ENCODE measurements at places on chromosomes 12 and 14.

DNA sequence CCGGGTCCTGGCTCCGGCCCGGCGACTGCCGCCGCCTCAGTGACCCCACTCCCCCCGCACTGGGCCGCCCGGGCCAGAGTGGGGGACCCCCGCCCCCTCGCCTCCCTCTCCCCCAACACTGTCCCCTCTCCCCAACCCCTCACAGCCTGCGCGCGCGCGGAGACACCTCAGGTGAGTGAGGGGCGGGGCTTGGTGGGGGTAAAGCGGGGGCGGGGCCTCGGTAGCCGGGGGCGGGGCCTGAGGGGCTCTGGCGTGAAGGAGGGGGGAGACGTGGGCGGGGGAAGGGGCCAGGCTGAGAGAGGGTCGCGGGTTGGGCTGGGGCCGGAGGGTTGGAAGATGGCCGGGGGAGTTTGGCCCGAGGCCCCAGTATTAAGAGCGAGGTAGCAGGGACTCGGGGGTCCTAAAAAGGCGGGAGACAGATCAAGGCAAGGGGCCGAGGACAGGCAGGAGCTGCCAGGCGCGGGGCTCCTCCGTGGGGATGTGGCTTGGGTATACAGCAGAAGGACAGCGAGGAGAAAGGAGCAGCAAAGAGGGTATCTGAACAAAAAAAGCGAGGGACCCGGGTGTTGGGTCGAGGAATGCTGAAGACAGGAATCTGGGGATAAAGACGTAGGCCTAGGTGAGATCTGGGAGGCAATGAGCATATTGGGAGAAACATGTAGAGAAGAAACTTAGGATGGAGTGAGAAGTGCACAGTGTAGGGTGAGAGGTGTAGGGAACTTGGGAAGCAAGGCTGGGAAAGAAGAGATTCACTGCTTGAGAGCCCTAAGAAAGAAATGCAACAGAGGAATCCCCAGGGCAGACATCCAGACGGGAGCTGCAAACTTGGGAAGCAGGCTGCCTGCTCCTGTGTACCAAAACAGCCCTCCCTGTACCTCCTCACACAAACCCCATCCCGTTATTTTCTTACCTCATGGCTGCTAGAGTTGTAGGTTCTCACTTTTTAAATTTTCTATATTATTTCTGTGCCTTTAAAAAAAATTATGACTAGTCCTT, 10.8 kb downstream of the SUOX start:
- peak; percentile 33 for DNase-seq

DNA sequence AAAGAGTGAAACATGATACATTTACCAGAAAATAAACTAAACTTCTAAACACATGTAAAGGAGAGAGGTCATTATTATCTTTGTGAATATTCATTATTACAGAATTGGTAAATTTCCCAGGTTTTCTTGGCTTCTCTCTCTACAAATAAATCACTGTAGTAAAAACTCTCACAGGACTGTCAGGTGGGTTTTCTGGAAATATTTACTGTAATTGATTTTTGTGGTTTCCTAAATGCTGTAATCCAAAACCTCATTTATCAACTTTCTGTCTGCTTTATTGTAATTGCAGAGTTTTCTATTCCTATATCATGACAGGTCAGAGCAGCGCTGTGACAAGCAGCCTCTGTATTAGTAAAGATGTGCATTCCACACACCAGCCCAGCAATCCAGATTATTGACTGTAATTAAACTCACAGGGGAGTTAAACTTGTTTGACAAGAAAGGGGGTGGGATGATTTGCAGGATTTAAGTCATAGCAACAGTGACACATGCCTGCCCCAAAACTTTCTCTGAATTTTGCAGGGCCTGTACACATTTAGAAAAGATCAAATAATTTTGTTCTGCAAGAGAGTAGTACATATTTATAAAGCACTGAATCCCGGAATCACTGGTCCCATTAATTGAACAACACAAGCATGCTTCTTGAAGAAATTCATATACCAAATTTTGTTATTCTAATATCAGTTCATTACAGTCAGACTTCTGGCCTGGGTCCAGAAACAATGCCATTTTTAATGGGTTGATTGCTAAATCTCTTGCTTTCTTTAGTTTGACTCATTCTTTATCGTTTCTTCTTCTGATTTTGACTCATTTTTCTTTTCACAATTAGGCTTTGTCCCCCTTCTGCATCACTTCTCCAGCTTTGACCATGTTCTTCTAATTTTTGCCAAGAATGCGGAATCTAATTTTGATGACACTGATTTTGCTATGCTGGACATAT, 42.2 kb downstream of the PTPRO start:
- DNase-seq: no peak

GRCh38 chr12:53082637-53083175, 3.5 kb upstream of the SPRYD3 start:
- DNase-seq: no peak

DNA sequence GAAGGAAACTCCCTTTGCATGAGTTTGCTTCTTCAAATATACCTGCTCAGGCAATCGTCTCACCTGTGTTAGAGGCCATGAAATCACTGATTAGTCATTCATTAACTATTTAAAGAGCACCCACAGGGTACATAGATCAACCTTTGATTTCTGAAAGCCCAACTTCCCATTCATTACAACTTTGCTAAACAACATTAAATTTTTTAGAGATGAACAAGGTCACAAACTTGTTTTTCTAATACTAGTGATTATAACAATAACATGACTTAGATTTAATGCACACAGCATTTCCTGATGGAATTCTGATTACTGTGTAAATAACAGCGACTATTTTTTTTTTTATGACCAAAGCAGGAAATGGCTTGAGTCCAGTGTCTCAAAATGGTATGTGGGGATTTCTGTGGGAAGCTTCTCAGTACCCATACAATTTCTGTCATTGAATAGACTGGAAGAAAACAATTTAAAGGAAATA, 5.4 kb upstream of the ERO1A start:
- DNase-seq: no peak

GRCh38 chr14:104515811-104516780, 63.5 kb upstream of the C14orf180 start:
- no peak for DNase-seq

DNA sequence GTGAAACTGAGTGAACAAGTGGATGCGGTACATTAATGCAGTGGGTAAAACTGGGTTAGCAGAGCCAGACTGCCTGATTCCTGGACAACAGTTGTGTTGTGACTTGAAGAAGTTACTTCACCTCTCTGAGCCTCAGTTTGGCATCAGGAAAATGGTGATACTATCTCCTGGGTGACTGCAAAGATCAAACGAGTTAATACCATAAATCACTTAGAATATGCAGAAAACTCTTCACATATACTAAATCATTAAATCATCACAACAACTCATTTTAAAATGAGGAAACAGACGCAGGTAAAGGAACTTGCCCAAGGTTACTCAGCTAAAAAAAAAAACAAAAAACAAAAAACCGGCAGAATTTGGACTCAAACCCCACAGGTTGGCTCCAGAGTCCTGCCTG, 811 bp downstream of the MTERF2 start:
- no peak for DNase-seq

DNA sequence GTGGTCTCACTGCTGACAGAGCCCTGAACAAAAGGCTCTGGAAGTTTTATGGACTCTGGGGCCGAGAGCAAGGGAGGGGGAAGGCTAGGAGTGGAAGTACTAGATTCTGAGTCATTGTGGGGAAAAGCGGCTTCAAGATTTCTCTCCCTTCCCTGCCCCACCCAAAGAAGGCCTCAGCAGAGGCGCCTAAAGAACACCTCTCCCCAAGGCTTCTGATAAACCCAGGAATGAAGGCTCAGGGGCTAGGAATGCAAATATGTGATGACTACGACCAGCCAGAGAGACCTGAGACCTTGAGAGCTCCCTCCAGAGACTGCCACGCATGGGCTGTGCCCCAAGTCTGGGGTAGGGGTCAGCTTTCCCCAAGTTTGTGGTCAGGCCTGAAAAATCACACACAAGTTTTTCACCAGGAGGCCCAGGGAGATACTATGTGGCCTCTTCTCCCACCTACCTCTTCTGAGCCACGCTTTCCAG, 130.7 kb upstream of the HIF1A start:
- no peak for DNase-seq

DNA sequence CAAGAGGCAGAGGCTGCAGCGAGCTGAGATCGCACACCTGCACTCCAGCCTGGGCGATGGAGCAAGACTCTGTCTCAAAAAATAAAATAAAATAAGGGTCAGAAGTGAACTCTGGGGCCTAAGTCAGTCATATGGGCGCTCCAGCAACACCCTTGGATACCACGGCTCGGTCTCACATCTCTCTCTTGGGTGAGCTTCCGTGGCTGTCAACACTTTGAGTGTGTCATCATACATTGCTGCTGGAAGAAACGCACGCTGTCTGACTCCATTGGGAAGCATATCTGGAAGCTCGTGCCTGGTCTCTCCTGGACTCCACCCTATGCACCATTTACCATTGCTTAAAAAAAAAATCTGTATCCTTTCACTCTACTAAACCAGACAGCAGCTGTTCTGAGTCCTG, 20.2 kb downstream of the GLRX5 start:
- DNase-seq: no peak

DNA sequence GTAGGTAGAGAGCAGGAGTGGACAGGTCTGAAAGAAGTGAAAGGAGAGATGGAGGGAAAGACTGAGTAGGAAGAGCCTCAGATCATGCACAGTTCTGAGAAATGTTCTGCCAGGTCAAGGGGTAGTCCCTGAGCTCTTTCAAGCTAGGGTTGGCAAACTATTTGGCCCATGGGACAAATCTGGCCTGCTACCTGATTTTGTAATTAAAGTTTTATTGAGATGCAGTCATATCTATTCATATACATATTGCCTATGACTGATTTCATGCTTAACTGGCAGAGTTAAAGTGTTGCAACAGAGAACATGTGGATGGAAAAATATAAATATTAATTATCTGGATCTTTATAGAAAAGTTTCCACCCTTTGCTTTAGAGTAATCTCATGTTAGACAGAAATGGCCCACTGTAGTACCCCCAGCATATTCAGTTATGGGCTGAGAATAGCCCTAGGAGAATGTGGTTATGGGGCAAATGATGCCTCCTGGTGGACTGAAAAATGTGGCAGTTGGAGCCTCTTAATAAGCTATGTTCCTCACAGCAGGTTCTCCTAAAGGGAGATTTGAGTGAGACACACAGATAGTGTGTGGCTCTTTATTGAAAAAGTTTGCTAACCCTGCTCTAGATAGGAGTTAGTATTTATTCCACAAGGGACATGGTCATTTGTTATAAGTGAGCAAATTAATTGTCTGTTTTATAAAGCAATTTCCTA, 476.9 kb downstream of the LRIG3 start:
- no peak for DNase-seq

DNA sequence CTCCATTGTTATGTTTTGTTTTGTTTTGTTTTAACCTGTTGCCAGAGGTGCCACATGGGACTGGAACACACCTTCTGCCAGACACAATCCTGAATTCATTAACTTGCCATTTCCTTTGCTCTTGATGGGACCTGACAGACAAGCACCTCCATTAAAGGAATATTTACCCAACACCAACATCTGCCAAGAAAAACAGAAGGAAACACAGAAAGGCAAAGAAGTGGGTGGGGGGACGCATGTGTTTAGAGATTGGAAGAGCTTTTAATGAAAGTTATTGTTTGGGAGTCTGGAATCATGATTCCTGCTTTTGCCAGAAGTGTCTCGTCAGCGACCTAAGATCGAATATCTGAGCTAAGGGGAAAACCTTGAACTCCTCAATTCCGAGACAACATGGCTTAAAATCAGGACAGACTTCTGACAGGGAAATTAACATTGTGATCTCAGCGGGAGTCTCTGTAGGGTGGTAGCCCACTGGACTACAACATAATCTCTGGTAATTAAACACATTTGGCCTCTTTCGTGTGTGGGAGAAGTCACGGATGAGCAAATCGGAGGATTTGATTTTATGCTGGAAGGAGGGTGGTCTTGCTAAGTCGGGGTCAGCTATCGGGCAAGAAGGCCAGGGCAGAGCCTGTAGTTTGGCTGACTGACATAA, 210.4 kb upstream of the FAR2 start:
- no peak for DNase-seq

GRCh38 chr14:75323571-75323970, 44.9 kb downstream of the FOS start:
- no peak for DNase-seq

DNA sequence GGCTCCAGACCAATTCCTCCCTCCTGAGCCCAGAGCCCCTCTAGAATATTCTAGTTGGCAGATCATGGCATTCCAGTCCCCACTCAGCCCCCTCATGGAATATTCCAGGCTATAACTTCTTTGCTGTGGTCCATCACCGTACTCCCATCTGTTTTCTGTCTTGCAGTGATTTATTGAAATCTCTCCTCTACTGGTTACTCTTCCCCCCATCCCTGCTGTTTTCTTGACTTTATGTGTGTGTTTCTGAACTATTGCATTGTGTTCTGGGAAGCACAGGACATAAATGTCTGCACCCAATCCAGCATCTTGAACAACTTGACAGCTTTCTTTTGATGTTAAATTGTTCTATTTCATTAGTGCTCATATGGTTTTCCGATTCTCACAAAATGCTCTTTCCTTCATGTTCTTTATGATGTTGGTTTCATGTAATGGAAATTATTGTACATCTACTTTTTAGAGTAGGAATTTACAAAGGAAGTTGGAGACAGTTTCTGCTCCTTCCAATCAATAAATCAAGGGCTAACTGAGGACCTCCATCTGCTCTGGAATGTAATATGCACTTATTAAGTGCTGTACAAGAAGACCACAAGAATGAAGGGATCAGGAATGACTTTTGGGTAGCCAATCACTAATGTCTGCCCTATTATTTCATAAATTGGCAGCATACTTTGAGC, 26.3 kb downstream of the PDE6H start:
- DNase-seq: no peak

DNA sequence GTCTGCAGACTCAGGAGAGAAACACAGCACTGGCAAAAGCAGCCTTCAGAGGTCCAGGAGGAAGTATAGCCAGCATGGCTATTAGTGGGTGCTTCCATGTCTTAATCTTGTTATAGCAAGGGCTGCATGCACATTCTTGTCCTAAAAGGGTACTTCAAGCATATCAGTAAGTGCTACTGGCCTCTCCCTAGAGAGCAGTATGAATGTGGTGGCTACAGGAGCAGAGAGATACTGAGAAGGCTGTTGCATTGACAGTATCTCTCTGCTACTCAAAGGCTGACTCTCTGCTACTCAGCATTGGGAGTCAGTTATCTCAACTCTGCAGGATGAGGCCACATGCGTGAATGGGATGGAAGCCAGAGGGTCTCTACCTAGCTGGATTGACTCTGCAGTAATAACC, 2.0 kb downstream of the GARIN6 start:
- DNase-seq: no peak

- no peak for DNase-seq
Measured at GRCh38 chr14:71466946-71467345, 465.3 kb upstream of the RGS6 start.

- DNase-seq: no peak
Measured at GRCh38 chr14:78135450-78135891, 34.7 kb upstream of the NRXN3 start.

GRCh38 chr12:128365032-128365431, 98.1 kb downstream of the TMEM132C start:
- no peak for DNase-seq

DNA sequence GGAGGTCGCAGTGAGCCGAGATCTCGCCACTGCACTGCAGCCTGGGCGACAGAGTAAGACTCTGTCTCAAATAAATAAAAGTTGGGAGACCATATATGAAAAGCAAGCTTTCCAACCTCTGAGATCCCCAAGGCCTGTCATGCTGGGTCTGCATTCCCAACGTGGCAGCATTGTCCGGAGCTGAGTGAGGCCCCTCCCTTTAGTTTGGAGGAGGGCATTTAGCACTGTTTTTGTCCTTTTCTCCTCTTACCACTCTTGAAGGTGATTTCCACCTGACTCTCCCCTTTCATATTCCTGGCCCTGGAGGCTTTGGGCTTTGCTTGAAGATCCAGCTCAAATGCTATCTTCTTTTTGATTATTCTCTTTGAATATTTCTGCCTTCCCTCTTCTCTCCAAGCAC, 3.2 kb downstream of the AACS start:
- no peak for DNase-seq

- no peak for DNase-seq
Measured at GRCh38 chr12:128763395-128763794, 60.4 kb downstream of the SLC15A4 start.

Data from stimulated activated CD8-positive, alpha-beta memory T cell treated with anti-CD3 and anti-CD28 coated beads, Interleukin-4, amount 100 ng/mL, for 4 hours (primary cell).